Stimulated activated CD8-positive, alpha-beta memory T cell treated with anti-CD3 and anti-CD28 coated beads, Interleukin-2, amount 100 ng/mL, for 1 hour (primary cell): ENCODE measurements at places on chromosomes 6 and 20.

DNA sequence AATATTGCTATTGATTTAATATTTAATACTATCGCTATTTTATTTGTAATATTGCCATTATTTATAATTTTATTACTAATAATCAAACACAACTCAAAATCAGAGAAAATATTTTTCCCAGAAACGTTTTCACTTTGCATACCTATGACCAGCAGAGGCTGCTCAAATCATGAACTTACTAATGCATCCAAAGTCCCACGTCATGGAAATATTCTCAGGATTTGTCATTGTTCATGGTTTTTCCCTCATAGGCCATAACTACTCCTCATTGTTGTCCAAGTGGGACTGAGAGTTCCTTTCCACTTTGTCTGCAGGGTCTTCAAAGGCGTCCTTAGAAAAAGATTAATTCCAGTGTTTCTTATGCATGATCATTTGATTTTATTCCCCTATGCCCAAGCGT is 344.8 kb downstream of the THBS2 start:
- DNase-seq, result no peak

GRCh38 chr6:129785047-129785755 is 75.2 kb upstream of the ARHGAP18 start:
- no peak for DNase-seq

- no peak for DNase-seq
These were observed 36.5 kb downstream of the DZANK1 start for GRCh38 chr20:18430172-18430826.

GRCh38 chr20:1273366-1273765 is 7.3 kb downstream of the SNPH start:
- no peak for DNase-seq

- no peak for DNase-seq
These were observed 3.9 kb downstream of the FABP7 start for GRCh38 chr6:122783401-122783800.

DNA sequence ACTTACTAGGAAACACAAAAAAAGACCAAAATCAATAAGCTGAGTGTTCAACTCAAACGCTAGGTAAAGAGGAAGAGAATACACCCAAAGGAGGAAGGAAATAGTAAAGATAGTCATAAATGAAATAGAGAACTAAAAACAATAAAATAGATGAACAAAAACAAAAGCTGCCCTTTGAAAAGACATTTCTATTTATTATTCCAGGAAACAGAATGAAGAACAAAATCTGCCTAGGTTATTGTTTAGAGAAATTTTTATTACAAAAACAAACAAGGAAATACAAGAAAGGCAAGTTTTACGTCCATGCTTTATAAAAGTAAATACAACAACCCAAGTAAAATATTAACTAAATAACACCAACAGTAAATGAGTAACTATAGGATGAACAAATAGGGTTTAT is 20.1 kb downstream of the HLA-DMB start:
- no peak for DNase-seq

DNA sequence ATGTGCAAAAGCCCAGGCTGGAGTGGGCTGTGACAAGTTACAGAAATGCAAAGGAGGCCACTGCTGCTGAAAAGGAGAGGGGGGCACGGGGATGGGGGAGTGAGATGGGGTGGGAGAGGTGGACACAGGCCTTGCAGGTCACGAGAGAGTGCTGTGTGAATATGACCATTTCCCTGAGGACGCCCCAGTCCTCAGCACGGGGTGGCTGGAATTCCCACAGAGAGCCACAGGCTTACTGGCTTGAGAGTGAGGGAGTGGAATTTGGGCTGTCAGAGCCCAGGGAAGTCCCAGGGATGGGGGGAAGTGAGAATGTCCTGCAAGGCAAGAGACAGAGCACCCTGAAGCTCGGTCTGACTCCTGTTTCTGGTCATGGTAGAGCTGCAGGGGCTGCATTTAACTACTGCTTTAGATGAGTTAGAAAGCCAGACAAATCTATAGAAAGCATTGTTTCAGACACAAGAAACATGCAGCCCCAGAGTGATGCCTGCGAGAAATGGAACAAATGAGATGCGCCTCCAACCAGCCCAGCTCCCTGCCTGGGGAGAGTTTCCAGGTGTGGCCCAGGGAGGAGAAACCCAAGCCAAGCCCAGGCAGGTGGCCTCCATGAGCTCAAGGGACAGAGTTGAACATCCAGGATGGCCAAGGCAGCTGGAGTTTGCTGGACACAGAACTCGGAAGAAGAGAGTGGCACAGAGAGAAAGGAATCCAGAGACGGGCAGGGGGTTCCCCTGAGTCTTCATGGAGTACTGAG is 30.5 kb downstream of the NPEPL1 start:
- no peak for DNase-seq

- no peak for DNase-seq
These were observed 119.6 kb upstream of the FOXO3 start for GRCh38 chr6:108441141-108441540.

DNA sequence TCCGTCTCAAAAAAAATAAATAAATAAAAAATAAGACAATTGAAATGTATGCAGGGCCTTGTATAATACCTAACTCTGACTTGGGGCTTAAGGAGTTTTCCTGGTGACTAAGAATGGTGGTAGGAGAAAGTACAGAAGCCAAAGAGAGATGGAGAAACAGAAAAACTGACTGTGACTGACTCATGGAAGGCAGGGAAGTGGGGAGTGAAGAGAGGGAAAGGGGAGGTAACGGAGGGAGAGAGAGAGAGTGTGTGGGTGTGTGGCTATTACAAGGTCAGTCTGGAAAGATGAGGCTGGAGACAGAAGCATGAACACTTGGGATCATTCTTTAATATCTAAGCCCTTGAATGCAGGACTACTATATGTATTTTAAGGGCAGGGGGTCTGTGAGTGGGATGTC is 38.5 kb downstream of the SNRNP48 start:
- DNase-seq, result no peak

DNA sequence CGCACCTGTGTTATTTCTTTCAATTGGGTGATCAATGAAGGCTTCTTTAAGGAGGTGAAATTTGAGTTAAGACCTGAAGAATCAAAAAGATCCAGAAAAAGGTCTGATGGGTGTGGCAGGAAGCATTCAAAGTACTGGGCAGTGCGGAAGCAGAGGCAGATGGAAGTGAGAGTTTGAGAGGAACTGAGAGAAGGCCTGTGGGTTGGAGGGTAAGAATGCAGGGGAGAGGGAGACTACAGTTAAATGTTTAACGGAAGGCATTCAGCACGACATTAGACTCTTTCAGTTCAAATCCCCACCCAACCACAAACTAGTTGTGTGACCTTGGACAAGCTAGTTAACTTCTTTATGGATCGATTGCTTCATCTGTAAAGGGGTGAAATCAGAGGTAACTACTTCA is 50.5 kb upstream of the GCM1 start:
- DNase-seq, result no peak

DNA sequence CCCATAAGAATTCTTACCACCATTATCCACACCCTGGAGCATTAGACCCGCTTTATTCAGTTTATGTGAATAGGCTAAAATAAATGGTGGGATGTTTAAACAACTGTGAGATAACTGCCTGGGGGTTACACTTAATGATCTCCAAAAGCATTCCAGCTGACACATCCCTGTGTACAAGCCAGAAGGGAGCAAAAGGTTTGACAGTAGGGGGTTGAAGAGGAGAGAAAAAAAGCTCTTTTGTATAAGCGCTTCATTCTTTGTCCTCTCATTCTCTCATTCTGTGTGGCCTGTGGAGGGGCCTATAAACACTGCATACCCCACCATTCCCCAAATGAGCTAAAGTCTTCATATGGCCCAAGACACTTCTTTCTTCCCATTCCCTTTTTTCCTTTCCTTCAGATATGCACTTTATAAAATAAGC is 30.8 kb upstream of the COL21A1 start:
- DNase-seq, result no peak

DNA sequence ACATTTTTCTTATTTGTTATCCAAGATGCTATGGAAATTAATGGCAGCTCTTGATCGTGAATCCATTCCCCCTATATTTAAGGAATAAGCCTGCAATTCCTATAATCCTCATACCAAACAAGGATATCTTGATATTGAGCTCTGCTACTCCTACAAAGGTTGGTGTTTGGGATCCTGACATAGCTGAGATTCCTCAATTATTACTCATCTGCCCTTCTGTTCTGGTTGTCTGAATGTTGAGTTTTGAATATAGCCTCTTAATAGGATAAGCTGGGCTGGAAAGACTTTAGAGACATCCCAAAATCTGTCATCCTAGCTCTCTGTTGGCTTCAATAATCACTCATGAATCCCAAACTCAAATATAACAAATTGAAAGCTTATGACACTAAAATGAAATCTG is 49.9 kb downstream of the CLIC5 start:
- DNase-seq, result no peak

GRCh38 chr6:7730001-7730783 is 4.3 kb downstream of the BMP6 start:
- DNase-seq, result no peak

DNA sequence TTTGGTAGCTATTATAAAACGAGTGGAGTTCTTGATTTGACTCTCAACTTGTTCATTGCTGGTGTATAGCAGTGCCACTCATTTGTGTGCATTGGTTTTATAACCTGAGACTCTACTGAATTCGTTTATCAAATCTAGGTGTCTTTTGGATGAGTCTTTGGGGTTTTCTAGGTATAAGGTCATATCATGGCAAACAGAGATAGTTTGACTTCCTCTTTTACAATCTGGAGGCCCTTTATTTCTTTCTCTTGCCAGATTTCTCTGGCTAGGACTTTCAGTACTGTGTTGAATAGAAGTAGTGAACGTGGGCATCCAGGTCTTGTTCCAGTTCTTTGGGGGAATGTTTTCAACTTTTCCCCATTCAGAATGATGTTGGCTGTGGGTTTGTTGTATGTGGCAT is 38.8 kb downstream of the SUMO4 start:
- DNase-seq, result no peak

- no peak for DNase-seq
These were observed 50.4 kb downstream of the GNAS-AS1 start for GRCh38 chr20:58800134-58800871.

DNA sequence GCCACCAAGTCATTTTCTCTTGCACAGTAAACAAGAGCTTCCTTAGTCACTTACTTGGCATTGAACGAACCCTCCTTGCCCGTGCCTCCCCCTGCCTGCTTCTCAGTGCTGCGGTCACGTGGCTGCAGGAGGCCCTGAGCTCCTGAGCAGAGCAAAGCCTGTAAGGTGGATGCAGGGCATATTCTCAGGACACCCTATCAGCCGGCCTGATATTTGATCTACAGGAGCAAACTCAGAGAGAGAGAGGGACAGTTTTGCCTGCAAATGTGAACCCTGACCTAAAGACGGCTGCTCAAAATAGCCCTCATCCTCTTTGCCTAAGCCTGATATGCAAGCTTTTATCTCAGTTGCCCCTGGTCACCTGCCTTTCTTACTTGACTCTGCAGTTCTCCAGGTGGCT is 93.0 kb upstream of the POPDC3 start:
- no peak for DNase-seq

- no peak for DNase-seq
These were observed 206.8 kb upstream of the FOXQ1 start for GRCh38 chr6:1104988-1105670.

DNA sequence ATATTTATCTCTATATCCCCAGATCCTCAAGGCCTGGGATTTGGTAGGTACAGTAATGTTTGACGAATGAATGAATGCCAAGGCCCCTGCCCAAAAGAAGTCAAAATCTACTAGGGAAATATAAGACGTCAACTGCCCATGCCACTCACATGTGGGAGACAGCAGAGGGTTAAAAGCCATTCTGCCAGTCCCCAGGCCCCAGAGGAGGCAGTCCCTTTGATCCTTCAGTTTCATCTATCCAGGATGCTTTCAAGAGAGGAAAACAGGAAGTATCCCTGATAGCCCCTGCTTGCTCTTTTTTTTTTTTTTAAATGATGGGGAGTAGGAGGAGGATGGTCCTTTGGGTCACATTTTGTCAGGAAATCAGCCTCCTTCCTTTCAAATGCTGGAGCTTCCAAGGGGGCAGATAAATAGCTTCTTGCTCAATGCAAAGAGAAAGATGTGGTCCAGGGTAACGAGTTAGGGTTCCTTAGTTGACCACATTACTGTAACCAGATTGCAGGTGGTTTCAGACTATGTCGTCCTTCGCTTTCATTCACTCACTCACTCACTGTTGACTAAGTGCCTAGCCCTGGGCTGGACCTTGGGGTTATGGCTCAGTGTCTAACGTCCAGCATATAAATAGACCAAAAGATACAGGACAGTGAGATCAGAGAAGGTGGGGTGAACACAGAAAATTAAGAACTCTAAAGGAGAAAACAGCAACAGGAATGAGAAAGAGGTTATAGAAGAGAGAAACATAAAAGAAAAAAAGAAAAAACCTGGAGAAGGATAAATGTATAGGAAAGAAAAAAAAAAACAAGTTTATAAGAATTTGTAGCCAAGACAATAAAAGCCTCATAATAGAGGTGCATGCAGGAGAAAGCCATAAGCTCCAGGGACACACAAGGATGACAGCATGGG is 64.6 kb upstream of the PIM1 start:
- DNase-seq, result no peak

- DNase-seq, result no peak
These were observed 151.9 kb downstream of the CFAP61 start for GRCh38 chr20:20204256-20204655.

GRCh38 chr6:157557559-157557958 is 176.6 kb downstream of the ZDHHC14 start:
- no peak for DNase-seq

GRCh38 chr6:135871878-135872277 is 20.4 kb downstream of the PDE7B start:
- DNase-seq, result no peak

DNA sequence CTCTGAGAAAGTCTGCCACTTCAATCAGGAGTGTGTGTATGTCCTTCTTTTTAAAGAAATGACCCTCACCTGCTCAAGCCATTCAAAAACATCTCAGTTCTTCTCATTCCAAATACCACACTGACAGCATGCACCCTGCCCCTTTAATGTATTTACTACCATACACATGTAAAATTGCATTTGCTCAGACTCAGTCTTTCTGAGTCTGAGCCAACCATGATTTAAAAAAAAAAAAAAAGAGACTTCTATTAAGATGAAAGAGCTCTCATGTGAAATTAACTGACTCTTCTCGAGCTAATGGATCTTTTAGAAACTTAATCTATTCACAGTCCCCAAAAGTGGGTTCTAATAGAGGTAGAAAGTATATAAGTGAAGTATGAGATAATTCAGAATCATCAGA is 1.4 kb upstream of the FILIP1 start:
- DNase-seq, result no peak

GRCh38 chr6:7515363-7515762 is 26.1 kb upstream of the DSP start:
- no peak for DNase-seq

GRCh38 chr6:3509336-3509735 is 52.5 kb upstream of the SLC22A23 start:
- DNase-seq, result no peak

DNA sequence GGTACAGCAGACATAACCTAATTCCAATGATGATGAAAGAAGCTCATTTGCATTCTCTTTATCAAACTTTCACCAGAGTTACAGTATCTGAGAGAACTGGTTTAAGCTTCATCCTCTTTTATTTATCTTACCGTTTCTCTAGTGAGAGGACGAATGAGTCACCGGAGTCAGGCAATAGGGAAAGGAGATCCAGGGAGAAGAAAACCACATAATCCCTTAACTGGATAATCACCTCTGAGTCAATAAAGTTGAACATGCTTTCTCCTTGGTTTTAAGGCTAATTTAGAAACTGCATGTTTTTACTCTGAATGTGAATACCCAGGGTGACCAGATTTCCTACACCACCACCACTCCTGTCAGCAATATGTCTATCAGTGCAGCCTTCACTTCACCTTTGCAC is 313.7 kb upstream of the TBX18 start:
- no peak for DNase-seq

- no peak for DNase-seq
These were observed 34.1 kb downstream of the SERPINB1 start for GRCh38 chr6:2807342-2808090.
